ENCODE measurements at places on chromosomes 2 and 18.

GRCh38 chr2:171889333-171889732 is 4.7 kb downstream of the SLC25A12 start:
- DNase-seq, result no peak

- DNase-seq, result no peak
Measured at GRCh38 chr2:158217593-158217992, 115.9 kb downstream of the UPP2 start.

GRCh38 chr18:28801876-28802275 is 624.9 kb upstream of the CDH2 start:
- DNase-seq, result no peak

DNA sequence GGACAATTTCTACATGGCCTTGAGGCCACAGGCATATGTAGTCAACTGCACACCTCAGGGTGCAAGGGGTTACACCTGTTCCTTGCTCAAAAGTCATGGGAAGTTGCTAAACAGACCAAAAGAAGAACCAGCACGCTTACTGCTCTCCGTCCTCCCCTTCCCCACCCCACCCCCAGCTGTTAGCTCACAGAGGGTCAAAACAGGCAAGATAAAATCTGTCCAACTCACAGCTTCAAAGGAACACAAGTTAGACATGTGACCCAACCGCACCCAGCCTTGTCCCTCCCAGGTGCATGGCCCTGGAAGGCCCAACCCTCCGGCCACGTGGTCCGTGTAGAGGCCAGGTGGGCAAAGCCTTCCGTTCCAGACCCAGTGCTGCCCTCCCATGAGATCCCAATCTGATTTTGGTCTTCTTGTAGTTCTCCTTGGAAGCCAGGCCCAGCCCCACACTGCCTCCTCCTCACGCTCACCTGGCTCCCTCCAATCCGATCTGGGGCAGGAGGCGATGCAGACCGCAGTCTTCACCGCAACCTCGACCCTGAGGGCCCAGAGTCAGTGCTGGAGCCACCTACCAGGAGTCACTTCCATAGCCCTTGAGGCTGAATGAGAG is 14.5 kb upstream of the ASPRV1 start:
- DNase-seq, result no peak

Measured in CD4-positive, alpha-beta T cell treated with Interleukin-2 at 100 ng/mL for 4 hours (primary cell).